ENCODE measurements at places on chromosomes 12 and 14.

GRCh38 chr14:100552524-100553125 lies 34.6 kb downstream of the BEGAIN start:
- no peak for DNase-seq

- no peak for DNase-seq
Measured at GRCh38 chr14:31911160-31911559, 165.9 kb upstream of the ARHGAP5 start.

DNA sequence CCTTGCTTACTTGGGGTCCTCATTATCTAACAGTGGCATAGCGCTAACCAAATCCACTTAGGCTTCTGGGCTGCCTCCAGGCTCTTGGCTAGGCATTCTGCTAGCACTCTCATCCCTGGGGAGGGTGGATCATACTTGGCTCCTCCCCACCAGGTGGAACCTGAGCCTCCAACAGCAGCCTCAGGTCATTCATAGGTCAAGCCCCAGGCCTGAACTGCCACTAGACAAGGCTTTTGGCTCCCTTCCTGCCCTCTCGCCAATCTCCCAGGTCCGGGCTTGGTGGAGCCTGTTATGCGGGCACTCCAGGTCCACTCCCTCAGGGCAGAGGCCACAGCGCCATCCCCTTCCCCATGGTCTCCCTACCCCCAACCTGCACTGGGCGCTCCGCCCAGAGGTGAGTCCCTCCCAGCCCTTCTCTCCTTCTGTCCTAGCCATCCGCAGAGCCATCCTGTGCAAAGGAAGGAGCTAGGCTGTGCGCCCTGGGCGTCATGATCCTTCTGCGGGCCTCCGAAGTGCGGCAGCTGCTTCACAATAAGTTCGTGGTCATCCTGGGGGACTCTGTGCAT lies 154.9 kb upstream of the AMIGO2 start:
- no peak for DNase-seq

- no peak for DNase-seq
Measured at GRCh38 chr12:1934068-1934467, 15.6 kb upstream of the CACNA2D4 start.

GRCh38 chr12:7485095-7485494 lies 18.5 kb downstream of the CD163 start:
- no peak for DNase-seq

DNA sequence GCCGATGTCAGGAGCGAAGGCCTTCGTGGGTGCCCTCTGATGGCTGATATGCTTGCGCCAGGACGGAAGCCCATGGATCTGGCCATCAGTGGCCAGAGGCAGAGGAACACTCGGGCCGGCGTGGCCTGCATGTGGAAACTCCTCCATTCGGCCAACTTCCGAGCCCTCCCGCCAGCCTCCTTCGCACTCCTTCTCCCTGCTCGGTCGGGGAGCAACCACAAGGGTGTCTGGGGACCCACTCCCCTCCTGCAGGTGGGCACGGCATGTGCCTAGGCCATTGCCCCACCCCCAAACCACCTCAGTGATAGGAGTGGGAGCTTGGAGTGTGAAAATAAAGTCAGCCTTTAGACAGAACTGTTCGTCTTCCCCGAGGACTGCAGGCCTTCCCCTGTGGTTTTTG lies 231.3 kb downstream of the BCL11B start:
- no peak for DNase-seq

DNA sequence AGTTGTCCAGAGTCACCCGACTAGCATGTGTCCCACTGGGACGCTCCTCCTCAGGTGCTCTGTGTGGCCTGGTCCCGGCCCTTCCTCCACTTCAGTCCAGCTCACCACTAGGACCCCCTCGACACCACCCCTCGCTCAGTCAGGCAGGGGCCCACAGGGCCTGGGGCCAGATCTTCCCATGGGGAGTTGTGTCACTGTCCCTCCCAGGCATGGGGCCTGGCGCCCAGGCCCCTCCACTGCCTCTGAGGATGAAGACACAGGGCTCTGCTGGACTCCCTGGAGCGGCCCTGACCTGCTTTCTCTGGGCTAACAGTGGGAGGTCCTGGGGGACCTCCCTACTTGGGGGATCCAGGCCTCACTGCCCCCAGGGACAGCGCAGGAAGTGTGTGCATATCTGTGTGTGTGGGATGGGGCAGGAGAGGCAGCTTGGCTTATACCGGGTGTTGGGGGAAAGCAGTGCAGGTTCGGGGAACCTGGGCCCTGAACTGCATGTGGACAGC lies 43.8 kb downstream of the KRT80 start:
- no peak for DNase-seq

DNA sequence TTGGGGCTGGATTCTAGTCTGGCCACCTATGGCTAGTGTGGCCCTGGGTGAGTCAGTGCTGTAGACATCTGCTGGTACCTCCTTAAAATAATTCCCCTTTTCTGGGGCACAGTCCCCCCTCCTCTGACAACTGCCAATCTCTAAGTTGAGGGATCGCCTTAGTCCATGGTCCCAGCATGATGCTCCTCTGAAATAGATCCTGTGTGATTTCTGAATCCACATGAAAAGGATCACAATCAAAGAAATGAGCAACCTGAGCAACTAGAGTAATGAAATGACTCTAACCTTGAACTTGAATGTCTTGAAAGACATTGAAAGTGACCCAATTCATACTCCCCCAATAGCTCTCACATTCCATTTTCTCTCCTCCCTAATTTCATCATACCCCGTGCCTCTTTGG lies 332.5 kb downstream of the VRK1 start:
- DNase-seq, result no peak

- DNase-seq, result no peak
Measured at GRCh38 chr12:132812631-132813305, 15.9 kb downstream of the GOLGA3 start.

- DNase-seq, result no peak
Measured at GRCh38 chr12:62254967-62255366, 5.2 kb upstream of the USP15 start.

- DNase-seq, result no peak
Measured at GRCh38 chr12:132631666-132632065, 13.1 kb downstream of the P2RX2 start.

- no peak for DNase-seq
Measured at GRCh38 chr12:109989380-109989779, 6.8 kb downstream of the GIT2 start.

- no peak for DNase-seq
Measured at GRCh38 chr14:91953170-91953985, 5.9 kb upstream of the FBLN5 start.

- DNase-seq, result no peak
Measured at GRCh38 chr12:4296751-4297150, 23.2 kb downstream of the CCND2 start.

DNA sequence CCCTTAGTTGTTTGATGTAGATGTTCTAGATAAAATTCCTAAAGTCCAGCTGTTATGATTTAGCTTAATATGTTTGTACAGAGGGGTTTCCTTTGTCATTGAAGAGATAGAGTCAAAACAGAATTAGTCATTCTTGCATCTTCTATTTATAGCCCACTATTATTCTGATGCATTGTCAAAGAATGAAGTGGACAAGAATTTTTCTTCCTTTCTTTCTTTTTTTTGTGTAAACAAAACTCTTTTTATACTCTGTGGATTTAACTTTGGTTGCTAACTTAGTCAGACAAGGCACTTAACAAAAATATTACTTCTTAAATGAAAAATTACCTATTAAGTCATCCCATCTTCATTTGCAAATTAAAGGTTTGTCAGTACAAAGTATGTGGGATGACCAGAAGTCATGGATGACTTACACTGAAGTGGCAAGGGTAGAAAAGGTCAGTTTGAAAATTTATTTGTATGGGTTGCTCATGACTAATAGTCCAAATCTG lies 215.6 kb upstream of the DDHD1 start:
- no peak for DNase-seq

All from stimulated activated CD4-positive, alpha-beta T cell treated with anti-CD3 and anti-CD28 coated beads, TNF-alpha, amount 100 ng/mL, for 24 hours (primary cell).